NCI-H1417 (cell line): ENCODE measurements at places on chromosomes 4 and X.

DNA sequence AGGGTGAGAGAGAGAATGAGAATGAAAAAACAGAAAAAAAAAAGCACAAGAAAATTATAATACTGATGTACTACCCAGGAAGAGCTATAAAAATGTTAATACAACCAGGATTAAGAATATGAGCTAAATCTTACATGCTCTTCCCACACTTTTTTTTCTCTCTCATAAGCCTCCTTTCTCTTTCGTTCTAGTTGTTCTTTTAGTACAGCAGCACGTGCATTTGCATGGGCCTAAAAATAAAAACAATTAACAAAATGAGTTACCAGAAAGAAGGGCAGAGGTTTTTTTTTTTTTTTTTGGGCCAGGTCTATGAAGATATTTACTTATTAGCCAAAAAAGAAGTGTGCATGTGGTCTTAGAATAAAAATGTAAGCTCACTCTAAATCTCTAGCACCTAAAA is 105.5 kb downstream of the NEK1 start:
- no peak for DNase-seq

- no peak for DNase-seq
These were observed 233.3 kb downstream of the STPG2 start for GRCh38 chr4:97910005-97910404.

- DNase-seq: no peak
These were observed 20.1 kb downstream of the SH3TC1 start for GRCh38 chr4:8219236-8219635.

GRCh38 chr4:629636-629914 is 4.2 kb downstream of the PDE6B start:
- DNase-seq: no peak

DNA sequence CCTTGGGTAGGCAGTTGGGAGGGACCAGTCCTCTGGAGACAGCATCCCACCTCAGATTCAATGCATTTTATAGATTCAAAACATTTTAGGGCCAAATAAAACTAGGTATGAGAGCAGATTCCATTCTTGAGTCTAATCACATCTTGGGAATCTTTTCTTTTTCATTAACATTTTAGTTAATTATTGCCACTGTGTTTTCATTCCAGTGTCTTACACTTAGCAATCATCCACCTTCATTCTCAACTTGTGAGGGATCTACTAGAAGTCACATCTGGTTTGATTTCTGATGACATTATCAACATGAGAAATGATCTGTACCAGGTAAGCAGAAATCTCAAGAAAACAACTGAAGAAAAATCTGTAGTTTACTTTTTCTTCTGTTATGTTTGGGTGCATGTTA is 99.5 kb downstream of the NFKB1 start:
- DNase-seq: no peak

GRCh38 chr4:4914965-4915845 is 55.7 kb downstream of the MSX1 start:
- DNase-seq: no peak

GRCh38 chrX:39251995-39252394 is 450.7 kb downstream of the MID1IP1 start:
- no peak for DNase-seq
